ENCODE measurements at places on chromosomes 1 and 21.
A peak's percentile ranks its signal among the peaks of the same experiment; 100 is the strongest.

GRCh38 chr1:230188826-230189225 is 121.8 kb downstream of the GALNT2 start:
- no peaks in the 10 kb centered on the region for H3K36me3 ChIP-seq
- peaks cover 29% of the 10 kb centered on the region for H3K4me1 ChIP-seq
- H3K27me3 ChIP-seq: no peaks in the 10 kb centered on the region
- no peak for DNase-seq
- no peak overlapping the region for H3K4me3 ChIP-seq
- H3K27ac ChIP-seq: no peak overlapping the region

- no peaks in the 10 kb centered on the region for H3K36me3 ChIP-seq
- no peaks in the 10 kb centered on the region for H3K27me3 ChIP-seq
- H3K4me3 ChIP-seq: no peak overlapping the region
- DNase-seq: no peak
Measured at GRCh38 chr1:81654147-81654546, 146.6 kb upstream of the ADGRL2 start.

DNA sequence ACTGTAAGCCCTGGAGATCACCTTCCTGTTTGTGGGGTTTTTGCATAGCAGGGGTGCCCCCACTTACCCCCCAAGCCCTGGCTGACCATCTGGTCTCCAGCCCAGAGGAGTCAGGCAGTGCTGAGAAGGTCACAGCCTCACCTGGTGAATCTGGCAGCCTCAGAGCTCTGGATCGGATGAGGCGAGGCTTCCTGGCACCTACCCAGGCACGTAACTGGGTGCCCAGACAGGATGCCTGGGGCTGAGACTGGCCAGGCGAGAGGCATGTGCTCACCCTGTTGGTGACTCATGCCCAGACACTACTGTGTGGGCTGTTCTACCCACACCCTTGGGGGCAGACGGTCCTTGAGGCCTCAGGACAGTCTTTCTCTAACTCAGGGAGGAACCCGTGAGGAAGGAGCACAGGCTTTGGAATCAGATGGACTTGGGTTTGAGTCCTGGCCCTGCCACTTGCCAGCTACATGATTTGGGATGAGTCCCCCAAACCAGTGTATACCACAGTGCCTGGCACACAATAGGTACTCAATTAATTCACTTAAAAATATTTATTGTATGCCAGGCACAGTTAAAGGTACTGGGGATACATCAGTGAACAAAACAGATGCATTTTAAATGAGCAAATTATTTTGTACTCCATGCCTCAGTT is 15.1 kb upstream of the PADI3 start:
- H3K36me3 ChIP-seq: no peaks in the 10 kb centered on the region
- H3K27me3 ChIP-seq: no peaks in the 10 kb centered on the region

GRCh38 chr1:115340879-115341278 is 2.8 kb upstream of the NGF start:
- no peaks in the 10 kb centered on the region for H3K36me3 ChIP-seq
- H3K4me3 ChIP-seq: no peak overlapping the region
- no peak for DNase-seq
- peaks cover 18% of the 10 kb centered on the region for H3K4me1 ChIP-seq

DNA sequence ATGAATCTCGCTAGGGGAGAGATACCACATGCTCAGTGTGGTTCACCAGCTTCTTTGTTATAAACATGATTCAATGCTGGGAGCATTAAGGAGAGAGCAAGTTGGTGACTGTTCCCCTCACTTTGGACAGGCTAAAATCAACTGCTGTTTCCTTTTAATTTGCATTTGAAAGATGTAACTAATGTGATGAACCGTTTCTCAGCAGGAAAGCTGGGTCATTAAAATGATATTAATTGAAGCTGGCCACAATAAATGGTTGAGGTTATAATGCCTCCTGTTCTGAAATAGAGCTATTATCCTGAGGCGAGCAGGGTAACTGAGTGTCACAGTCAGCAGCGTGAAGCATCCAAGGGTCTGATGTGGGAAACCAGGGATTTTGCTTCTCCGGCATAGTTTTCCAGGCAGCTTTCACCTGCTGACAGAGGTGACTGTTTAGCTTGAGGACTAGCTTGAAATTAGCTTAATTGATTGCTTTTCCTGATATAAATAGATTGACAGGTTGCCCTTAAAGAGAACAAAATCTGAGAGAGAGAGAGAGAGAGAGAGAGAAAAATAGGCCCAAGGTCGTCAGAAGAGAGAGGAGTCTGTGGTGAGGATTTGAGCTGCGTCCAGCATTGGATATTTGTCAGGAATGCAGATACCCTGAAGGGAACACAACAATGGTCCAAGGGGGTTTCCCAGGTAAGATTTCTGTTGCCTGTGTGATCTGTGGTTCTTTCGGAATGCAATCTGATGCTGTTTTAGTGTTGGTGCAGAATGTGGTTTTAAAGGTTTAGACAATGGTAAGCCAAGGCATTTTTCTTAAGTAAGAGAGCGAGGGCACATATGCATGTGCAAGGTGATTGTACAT is 209.7 kb downstream of the PATJ start:
- no peak overlapping the region for H3K4me3 ChIP-seq
- H3K36me3 ChIP-seq: no peaks in the 10 kb centered on the region
- H3K4me1 ChIP-seq: no peaks in the 10 kb centered on the region
- H3K27ac ChIP-seq: no peak overlapping the region
- no peak for DNase-seq
- H3K27me3 ChIP-seq: no peaks in the 10 kb centered on the region

DNA sequence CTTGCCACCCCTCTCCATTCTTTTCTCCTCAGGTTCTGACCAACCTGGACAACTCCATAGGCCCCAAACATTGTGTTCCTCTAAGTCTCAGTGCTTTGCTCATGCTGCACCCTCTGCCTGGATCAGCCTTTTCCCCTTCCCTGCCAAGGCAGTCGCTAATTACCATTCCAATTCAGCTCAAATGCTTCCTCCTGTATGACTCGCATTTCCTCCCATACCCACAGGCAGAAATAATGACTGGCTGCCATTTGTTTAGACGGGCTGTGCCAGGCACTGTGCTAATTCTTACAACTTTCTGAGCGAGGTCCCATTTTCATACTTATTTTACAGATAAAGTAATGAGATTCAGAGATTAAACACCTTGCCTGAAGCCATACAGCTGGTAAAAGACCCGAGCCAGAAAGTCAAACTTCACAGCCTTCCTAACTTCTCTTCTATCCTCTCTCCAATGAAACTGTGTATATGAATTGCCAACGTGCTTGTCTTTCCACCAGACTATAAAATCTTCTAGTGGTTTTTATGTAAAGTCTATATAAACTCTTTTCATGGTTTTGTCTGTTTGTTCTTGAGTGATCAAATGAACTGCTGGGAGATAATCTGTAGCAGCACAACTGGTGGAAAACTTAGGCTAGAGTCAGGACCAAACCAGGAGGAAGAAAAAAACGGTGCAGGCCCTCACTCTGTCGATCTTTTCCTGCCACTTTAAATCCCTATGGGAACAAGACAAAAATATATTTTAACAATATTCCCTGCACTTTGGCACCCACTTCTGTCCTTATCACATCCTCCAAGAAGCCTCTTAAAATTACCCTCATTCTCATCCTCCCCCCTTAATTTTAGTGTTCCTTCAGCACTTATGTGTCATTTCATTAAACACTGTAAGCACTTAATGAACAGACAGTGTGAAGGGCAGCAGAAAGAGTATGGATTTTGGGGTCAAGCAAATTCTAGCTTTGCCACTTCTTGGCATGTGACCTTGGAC is 33.7 kb downstream of the RAB3B start:
- DNase-seq: no peak
- no peaks in the 10 kb centered on the region for H3K36me3 ChIP-seq
- peaks cover 4% of the 10 kb centered on the region for H3K4me1 ChIP-seq

- DNase-seq: no peak
- no peak overlapping the region for H3K4me3 ChIP-seq
- H3K27me3 ChIP-seq: no peaks in the 10 kb centered on the region
Measured at GRCh38 chr1:223500560-223501425, 107.6 kb downstream of the CCDC185 start.

GRCh38 chr1:88529581-88529980 is 154.5 kb upstream of the PKN2 start:
- H3K4me3 ChIP-seq: no peak overlapping the region
- no peak for DNase-seq
- H3K4me1 ChIP-seq: no peaks in the 10 kb centered on the region
- no peaks in the 10 kb centered on the region for H3K27me3 ChIP-seq
- H3K36me3 ChIP-seq: no peaks in the 10 kb centered on the region
- no peak overlapping the region for H3K27ac ChIP-seq

GRCh38 chr1:229897501-229897900 is 169.5 kb upstream of the GALNT2 start:
- no peak for DNase-seq
- H3K36me3 ChIP-seq: no peaks in the 10 kb centered on the region

- H3K4me3 ChIP-seq: no peak overlapping the region
- no peaks in the 10 kb centered on the region for H3K27me3 ChIP-seq
- peak overlapping the region; percentile 91 for H3K27ac ChIP-seq
- H3K36me3 ChIP-seq: no peaks in the 10 kb centered on the region
- H3K4me1 ChIP-seq: peaks cover 70% of the 10 kb centered on the region
Measured at GRCh38 chr1:61182049-61182448, 99.7 kb downstream of the NFIA start.

GRCh38 chr1:184557423-184558347 is 170.9 kb downstream of the C1orf21 start:
- H3K27me3 ChIP-seq: no peaks in the 10 kb centered on the region
- H3K4me1 ChIP-seq: peaks cover 36% of the 10 kb centered on the region
- no peak overlapping the region for H3K27ac ChIP-seq
- no peaks in the 10 kb centered on the region for H3K36me3 ChIP-seq

GRCh38 chr21:29235714-29236197 is 63.0 kb upstream of the BACH1 start:
- DNase-seq: no peak
- H3K27me3 ChIP-seq: no peaks in the 10 kb centered on the region
- H3K36me3 ChIP-seq: no peaks in the 10 kb centered on the region
- H3K4me3 ChIP-seq: no peak overlapping the region
- no peak overlapping the region for H3K27ac ChIP-seq
- H3K4me1 ChIP-seq: peaks cover 25% of the 10 kb centered on the region

DNA sequence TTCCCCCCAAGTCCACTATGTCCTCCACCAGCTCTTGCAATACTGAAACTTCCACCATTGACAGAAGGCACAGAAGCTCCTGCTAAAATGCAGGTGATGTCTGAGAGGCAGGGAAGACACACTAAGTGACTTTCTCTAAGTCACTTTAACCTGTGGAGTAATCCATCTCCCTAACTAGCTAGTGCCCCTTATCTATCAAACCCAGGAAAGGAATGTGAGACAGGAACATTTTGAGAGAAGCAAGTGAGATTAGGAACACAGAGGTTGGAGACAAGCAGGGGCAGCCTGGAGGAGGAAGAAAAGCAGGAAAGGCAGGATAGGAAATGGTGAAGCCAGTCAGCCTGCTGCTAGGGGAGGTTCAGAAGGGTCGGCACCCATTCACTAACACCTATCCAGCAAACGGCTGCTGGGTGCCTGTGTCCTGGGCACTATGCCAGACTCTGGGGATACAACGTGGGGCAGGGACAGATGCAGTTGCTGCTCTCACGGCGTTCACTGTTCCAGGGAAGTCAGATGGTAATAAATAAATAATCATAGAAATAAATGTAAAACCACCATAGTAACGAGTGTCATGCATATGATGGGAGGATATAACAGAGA is 7.0 kb downstream of the GPA33 start:
- H3K4me1 ChIP-seq: no peaks in the 10 kb centered on the region
- H3K27me3 ChIP-seq: peaks cover 18% of the 10 kb centered on the region
- H3K27ac ChIP-seq: no peak overlapping the region
- no peak overlapping the region for H3K4me3 ChIP-seq

DNA sequence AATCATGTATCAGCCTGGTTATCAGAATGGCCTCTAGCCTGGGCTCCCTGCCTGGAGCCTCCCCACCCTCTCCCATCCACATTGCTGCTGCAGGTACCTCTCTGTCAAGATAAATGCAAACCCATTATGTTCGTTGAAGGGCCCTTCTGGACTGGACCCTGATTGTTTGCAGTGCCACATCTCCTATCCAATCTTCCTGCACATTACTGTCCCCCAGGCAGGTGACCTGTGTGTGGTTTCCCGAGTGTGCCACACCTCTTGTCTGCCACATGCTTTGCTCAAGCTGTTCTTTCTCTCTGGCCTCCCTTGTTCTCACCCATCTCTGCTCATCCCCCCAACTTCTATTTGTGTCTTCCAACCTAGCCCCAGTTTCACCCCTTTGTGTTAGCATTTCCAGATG is 32.4 kb downstream of the IER5 start:
- no peak overlapping the region for H3K4me3 ChIP-seq
- H3K36me3 ChIP-seq: no peaks in the 10 kb centered on the region
- no peak overlapping the region for H3K27ac ChIP-seq

GRCh38 chr1:169288011-169288414 is 79.6 kb downstream of the NME7 start:
- no peaks in the 10 kb centered on the region for H3K4me1 ChIP-seq
- no peaks in the 10 kb centered on the region for H3K36me3 ChIP-seq
- no peaks in the 10 kb centered on the region for H3K27me3 ChIP-seq
- no peak overlapping the region for H3K27ac ChIP-seq
- DNase-seq: no peak

GRCh38 chr1:155169541-155169940 is 3.6 kb downstream of the KRTCAP2 start:
- peaks cover 40% of the 10 kb centered on the region for H3K4me1 ChIP-seq
- peaks cover 21% of the 10 kb centered on the region for H3K36me3 ChIP-seq
- no peak overlapping the region for H3K4me3 ChIP-seq
- H3K27me3 ChIP-seq: peaks cover 8% of the 10 kb centered on the region
- H3K27ac ChIP-seq: no peak overlapping the region

GRCh38 chr21:46027851-46028493 is 46.4 kb downstream of the COL6A1 start:
- H3K36me3 ChIP-seq: no peaks in the 10 kb centered on the region
- no peak overlapping the region for H3K4me3 ChIP-seq
- H3K27me3 ChIP-seq: no peaks in the 10 kb centered on the region

DNA sequence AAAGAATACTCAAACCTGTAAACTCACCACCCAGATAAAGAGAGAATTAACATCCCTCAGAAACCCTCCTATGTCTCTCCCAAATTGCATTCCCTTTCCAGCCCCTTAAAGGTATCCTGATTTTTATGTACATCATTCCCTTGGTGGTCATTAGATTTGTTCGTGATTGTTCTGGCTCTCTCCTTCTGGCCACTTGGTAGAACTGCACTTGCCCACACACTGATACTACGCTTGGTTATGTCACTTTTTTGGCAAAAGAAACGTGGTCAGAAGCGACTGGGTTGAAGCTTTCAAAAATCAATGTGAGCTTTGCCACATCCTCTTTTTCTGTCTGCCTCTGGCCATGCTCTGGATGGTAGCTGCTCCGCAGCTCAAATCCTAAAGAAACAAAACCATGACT is 76.3 kb downstream of the KRTAP19-8 start:
- H3K4me1 ChIP-seq: no peaks in the 10 kb centered on the region
- no peak for DNase-seq
- no peak overlapping the region for H3K27ac ChIP-seq
- H3K4me3 ChIP-seq: no peak overlapping the region

Measured in suprapubic skin (tissue), 4 donors.